Calu3 (cell line): ENCODE measurements at places on chromosomes 4 and X.

GRCh38 chr4:40367451-40367850 is 32.3 kb downstream of the CHRNA9 start:
- DNase-seq: no peak

GRCh38 chr4:5974321-5974720 is 43.9 kb downstream of the C4orf50 start:
- DNase-seq: no peak

DNA sequence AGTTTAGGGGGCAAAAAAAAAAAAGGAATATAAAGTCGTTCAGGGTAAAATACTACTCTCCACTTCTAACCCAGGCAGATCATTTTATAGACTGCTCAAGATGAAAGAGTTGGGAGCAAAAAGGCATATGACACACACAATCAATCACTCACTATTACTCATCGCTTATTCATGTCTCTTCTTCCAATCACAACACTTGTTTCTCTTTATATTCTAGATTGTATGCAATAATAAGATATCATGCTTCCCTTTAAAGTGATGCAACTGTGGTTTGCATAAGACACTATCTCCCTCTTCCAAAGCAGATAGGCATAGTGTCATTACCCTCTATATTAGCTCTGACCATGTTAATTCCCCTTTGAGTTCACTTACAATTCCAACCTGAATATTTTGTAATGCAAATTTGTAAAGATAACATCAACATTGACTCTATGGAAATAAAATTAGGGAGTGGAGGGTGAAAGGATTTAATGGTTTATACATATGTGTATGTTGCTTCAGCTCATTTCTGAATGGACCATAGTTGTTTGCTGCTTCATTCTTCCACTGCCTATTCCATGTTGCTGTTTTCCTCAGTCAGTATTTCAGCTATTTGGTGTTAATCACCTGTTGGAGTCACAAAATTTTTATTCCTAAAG is 154.9 kb upstream of the EPHA5 start:
- no peak for DNase-seq

GRCh38 chrX:50536955-50537354 is 66.3 kb upstream of the DGKK start:
- DNase-seq: no peak

DNA sequence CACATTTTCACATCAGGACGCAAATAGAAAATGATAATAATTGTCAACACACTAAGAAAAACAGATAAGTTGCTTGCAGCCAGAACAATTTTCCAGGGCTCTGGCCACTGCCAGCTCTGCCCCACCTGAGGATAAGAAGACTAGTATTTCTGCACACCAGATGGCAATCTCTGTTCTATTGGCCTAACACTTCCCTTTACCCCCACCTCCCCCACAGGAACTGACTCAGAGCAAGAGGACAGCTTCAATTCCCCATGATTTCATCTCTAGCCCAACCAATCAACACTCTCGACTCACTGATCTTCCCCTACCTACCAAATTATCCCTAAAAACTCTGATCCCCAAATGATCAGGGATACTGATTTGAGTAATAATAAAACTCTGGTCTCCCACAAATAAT is 164.0 kb downstream of the SMARCA1 start:
- no peak for DNase-seq

DNA sequence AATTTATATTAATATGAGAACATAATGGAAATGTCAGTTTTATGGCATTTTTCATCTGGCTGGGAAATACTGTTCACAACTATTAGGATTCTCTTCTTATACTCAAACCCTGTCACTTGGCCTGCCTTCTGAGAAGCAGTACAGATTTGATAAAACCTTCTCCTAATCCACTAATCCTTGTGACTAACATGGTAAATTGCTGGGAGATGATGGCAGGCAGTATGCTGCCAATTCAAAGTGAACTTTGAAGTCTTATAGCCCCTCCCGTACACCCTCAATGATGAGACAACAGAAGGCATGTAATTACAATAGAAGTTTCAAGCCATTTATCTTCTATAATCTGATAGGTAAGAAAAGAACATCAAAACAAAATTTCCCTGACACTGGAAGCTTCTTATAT is 36.9 kb downstream of the PAQR3 start:
- no peak for DNase-seq

DNA sequence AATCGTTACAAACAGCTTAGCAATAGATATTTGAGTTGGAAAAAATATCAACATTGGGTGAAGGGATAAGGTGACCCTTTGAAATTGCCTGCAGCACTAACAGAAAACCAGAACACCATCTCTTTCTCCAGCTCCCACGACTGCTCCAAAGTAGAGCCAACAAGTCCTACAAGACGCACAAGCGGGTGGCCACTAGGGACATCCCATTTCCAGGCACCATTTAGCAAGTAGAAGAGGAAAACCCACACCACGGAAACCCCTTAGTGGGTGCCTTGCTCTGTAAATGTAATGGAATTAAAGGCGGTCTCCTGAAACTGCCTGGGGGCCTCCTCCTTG is 1.9 kb downstream of the ARHGAP6 start:
- DNase-seq: no peak
